Heart left ventricle (tissue), 16 donors: ENCODE measurements at places on chromosomes 7 and 10. TPM values are rescaled to one million over a fixed set of nuclear protein-coding genes. Genes with fewer than 3 reads are reported as not detected.

GRCh38 chr10:45520476-45520875 is 146.5 kb downstream of the ALOX5 start:
- no peak for DNase-seq

DNA sequence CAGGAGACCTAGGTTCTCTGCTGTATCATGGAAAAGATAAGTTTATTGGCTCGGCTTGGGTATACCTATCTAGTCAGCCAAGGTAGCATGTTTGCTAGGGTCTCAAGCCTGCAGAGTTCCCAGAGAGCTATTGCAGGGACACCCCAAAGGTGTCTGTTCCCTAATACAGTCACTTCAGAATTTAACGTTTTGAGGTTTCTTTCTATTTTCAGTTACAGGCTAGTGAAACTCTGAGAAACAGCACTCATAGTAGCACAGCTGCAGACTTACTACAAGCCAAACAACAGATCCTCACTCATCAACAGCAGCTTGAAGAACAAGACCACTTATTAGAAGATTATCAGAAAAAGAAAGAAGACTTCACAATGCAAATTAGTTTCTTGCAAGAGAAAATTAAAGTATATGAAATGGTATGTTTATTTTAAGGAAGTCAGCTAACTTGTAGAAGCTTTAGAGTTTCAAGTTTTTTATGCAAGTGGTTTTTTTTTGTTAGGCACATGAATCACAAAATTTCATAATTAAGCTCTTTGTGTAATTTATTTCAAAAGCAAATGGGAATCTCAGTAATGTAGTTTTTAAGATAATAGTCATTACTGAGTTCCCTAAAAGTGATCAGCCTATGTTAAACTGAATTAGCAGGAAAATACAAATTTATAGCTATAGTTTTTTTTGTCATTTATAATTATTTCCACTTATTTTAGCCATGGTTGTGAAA is 54.9 kb downstream of the AKAP9 start:
- no peak for DNase-seq

DNA sequence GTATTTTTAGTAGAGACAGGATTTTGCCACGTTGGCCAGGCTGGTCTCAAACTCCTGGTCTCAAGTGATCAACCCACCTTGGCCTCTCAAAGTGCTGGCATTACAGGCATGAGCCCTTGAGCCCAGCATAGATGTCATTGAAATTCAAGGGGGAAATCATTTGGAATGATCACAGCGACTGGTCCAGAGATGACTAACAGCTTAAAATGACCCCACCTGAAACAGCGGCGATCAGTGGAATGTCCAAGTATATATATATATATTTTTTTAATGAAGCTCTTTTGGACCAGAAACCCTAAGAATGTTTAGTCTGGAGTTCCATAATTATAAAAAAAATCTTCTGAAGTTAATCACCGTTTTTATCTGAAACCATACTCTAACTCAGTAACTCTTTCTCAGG is 12.5 kb upstream of the AKR1E2 start:
- no peak for DNase-seq

- no peak for DNase-seq
Measured at GRCh38 chr7:70230761-70231160, 632.5 kb downstream of the AUTS2 start.

- DNase-seq, result no peak
Measured at GRCh38 chr10:66440568-66440967, 485.3 kb upstream of the LRRTM3 start.

DNA sequence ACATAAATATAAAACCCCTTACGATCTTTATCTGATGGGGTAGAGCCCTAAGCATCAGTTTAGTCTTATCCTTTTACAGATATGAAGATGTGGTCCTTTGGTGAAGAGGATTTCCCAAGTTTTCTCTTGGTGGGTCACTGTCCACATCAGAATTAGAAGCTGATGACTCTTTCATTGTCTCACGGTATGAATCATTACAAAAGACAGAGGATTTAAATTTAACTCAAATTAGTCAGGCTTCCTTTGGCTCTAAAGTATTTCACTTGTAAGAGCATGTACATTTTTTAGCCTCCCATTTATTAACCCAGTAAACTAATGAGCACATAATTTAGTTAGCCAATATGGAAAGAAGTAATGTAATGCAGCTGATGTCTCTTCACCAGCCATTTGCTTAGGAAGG is 49.9 kb upstream of the TMEM26 start:
- DNase-seq, result no peak

GRCh38 chr10:87837445-87837844 is 19.4 kb upstream of the ATAD1 start:
- no peak for DNase-seq

GRCh38 chr7:74149603-74150002 is 24.6 kb upstream of the EIF4H start:
- no peak for DNase-seq

KDM7A gene
- polyA plus RNA-seq, result 5.9 TPM

CNPY1 gene
- not detected for polyA plus RNA-seq

BICC1 gene
- 1.6 TPM for polyA plus RNA-seq

DNA sequence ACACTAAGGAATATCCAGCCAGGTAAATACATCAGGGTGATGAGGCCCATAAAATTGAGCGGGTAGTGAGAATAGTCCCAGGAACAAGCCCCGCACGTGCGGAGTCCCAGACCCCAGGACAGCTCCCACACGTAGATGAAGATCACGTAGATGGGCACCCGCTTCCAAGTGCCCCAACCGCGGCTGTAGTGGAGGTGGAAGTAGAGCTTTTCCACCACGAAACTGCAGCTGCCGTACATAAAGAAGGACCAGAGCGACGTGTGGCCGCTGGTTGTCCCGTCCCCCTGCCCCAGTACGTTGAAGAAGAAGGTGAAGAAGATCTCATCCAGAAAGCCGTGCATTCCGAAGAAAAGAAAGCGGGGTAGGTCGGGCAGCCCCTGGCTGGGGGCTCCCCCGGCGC is 948 bp downstream of the TMEM229A start:
- no peak for DNase-seq

- DNase-seq, result no peak
Measured at GRCh38 chr10:103690281-103690680, 165.1 kb downstream of the SH3PXD2A start.

GRCh38 chr7:68107261-68107660 is 1110.6 kb downstream of the TYW1 start:
- no peak for DNase-seq

DNA sequence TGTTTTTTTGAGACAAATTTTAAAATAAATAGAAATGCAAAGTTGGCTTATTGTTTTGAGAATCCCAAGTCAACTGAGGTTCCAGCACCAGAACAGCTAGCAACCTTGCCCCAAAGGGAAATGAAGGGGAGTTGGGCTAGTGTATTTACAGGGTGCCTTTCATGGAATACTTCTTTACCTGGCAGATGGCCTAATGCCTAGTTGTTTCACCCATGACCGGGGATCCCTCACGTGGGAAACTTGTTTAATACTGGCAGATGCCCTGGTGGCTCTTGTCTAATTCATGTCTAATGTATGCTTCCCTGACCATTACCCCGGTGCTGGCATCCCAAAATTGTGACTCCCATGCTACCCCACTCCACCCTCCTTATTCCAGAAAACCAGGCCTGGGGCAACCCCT is 861.1 kb upstream of the ZWINT start:
- DNase-seq, result no peak

GRCh38 chr10:91987397-91988037 is 63.9 kb downstream of the BTAF1 start:
- no peak for DNase-seq

DNA sequence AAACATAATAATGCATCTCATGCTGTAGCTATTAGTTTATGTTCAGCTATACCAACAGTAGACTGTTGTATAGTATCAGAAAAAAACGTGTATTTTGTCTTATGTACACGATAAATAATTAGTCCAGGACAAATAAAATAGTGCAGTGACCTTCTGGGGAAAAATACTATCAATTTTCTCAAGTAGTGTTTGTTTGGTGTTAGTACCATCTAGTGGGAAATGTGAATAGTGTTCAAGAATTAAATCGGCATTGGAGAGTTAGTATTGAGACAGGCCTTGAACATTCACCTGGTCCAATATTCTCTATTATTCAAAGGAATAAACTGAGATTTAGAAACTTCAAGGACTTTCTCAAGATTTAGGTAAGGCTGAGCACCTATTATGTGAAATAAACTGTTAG is 21.7 kb upstream of the OR2A5 start:
- no peak for DNase-seq

DNA sequence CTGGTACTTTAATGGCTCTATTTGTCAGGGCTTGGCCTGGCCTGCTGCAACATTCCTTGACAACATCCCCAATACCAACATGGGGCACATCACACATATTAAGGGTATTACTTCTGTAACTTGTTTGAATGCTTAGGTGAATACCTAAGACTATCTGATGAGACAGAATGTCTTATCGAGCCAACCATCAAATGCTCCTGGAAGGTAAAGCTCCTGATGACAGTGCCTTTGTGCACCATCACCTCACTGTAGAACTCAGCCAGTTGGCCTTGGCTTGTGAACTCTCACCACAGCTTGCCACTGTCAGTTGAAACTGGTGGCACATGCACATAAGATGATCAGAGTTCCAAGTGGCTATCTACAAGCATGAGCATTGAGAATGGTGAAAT is 3.7 kb upstream of the MYO1G start:
- DNase-seq, result no peak
